Activated CD4-positive, alpha-beta T cell treated with anti-CD3 and anti-CD28 coated beads, Interleukin-2, amount 10 ng/mL, durations not matched to agents 7 days and 5 days (primary cell): ENCODE measurements at places on chromosomes 2 and 18.
A peak's percentile ranks its signal among the peaks of the same experiment; 100 is the strongest.

GRCh38 chr2:208511016-208511415, 104.4 kb downstream of the PTH2R start:
- H3K4me3 ChIP-seq: no peak overlapping the region
- H3K27ac ChIP-seq: no peak overlapping the region
- H3K36me3 ChIP-seq: no peaks in the 10 kb centered on the region

- peaks cover 14% of the 10 kb centered on the region for H3K27me3 ChIP-seq
- no peaks in the 10 kb centered on the region for H3K36me3 ChIP-seq
- DNase-seq: no peak
- H3K27ac ChIP-seq: no peak overlapping the region
These were observed 11.7 kb downstream of the MAPK4 start for GRCh38 chr18:50571606-50572005.

DNA sequence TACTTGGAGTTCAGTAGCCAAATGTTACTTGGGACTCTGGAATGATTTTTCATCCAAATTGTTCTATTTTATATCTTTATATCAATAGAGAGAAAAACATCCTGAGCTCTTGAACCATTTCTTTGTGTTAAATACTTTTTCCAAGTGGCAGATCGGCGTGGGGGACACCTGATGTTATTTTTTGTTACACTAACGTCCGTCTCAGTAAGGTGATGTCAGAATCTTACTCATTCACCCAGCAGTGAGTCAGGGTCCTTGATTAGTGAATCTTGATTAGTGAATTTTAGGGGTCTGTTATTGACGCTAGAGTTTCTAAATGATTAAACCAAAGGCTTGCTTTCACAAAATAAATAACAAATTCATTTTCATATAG, 1.7 kb downstream of the MIB1 start:
- peak overlapping the region; percentile 80 for H3K4me3 ChIP-seq
- H3K4me1 ChIP-seq: peaks cover 59% of the 10 kb centered on the region
- peaks cover 13% of the 10 kb centered on the region for H3K27me3 ChIP-seq

DNA sequence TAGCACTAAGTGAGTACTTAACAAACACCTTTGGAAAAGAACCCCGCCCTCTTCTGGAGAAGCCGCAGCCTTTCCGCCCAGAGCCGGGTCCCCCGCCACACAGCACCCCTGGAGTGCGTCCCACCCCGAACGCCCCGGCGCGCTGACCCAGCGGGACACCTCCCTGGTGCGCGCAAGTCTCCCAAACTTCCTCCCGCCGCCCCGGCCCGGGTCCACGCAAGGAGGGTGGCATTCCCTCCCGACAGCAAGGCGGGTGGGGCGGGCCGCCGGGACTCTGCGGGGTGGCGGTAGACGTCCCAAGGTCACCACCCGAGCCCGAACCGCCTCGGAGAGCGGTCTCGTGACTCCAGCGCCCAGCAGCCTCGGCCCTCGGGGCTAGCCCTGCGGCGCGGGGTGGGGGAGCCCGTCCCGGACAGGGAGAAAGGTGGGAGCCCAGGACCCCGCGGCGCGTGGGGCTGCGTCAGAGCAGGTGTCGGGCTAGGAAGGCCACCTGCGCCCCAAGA, 598 bp downstream of the CCDC93 start:
- peak overlapping the region; percentile 90 for H3K27ac ChIP-seq
- peaks cover 9% of the 10 kb centered on the region for H3K36me3 ChIP-seq
- H3K27me3 ChIP-seq: no peaks in the 10 kb centered on the region
- peak; percentile 36 for DNase-seq

DNA sequence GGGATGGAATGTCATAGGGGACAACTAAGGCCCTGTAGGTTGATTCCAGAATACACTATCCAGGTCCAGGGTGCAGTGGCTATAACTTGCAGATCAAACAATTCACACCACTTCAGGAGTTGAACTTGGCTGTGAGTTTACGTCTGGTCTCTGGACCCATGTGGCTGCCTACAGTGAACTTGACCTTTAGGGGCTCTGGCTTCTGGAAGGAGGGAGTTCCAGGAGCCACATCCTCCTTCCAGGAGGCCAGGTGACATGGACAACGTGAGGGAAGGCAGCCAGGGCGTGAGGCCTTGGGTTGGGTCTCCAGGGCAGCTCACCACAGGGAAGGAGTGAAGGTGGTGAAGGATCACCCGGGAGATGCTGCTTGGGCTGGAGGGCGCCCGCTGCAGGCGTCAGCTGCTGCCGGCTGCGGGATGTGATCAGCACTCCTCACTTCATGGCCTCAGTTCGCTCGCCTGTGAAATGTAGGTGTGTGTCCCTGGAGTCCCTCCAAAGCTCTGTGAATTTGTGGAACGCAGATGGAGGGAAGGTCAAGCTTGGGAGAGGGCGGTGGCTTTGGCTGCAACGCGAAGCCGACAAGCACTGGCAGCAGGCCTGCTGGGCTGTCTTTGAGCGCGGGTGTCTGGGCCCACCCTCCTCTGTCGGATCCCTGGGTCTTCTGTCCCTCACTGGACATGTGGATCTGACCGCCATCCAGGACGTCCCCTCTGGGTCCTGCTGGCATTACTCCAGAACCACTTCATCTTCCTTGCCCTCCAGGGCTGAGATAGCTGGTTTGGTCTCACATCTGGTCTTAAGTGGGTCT, 146.5 kb downstream of the GLI2 start:
- peaks cover 6% of the 10 kb centered on the region for H3K27me3 ChIP-seq
- H3K36me3 ChIP-seq: no peaks in the 10 kb centered on the region
- H3K4me3 ChIP-seq: no peak overlapping the region
- no peak overlapping the region for H3K27ac ChIP-seq
- H3K4me1 ChIP-seq: no peaks in the 10 kb centered on the region

- no peak overlapping the region for H3K4me3 ChIP-seq
- no peaks in the 10 kb centered on the region for H3K27me3 ChIP-seq
- H3K27ac ChIP-seq: no peak overlapping the region
- H3K36me3 ChIP-seq: no peaks in the 10 kb centered on the region
- no peak for DNase-seq
These were observed 283.4 kb upstream of the FBXO11 start for GRCh38 chr2:48189552-48190228.

DNA sequence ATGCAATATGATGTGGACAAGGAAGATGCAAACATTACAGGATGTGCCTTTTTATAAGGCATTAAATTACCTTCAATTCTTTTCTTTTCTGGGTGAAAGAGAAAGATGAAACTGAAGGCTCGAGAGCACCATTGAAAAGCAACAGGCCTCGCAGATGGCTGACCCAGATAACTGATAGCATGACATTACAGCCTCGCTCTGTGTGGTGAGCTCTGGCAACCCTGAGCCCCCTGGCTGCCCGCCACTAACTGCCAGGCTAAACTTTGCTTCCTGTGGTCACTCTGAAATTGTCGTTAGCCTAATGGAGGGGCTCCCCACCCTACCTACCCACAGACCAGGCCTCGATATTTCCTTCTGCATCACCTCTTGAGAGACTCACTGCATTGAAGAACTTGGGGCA, 516.8 kb upstream of the FANCL start:
- peaks cover 3% of the 10 kb centered on the region for H3K27me3 ChIP-seq
- no peak overlapping the region for H3K4me3 ChIP-seq
- no peaks in the 10 kb centered on the region for H3K4me1 ChIP-seq
- H3K27ac ChIP-seq: no peak overlapping the region

DNA sequence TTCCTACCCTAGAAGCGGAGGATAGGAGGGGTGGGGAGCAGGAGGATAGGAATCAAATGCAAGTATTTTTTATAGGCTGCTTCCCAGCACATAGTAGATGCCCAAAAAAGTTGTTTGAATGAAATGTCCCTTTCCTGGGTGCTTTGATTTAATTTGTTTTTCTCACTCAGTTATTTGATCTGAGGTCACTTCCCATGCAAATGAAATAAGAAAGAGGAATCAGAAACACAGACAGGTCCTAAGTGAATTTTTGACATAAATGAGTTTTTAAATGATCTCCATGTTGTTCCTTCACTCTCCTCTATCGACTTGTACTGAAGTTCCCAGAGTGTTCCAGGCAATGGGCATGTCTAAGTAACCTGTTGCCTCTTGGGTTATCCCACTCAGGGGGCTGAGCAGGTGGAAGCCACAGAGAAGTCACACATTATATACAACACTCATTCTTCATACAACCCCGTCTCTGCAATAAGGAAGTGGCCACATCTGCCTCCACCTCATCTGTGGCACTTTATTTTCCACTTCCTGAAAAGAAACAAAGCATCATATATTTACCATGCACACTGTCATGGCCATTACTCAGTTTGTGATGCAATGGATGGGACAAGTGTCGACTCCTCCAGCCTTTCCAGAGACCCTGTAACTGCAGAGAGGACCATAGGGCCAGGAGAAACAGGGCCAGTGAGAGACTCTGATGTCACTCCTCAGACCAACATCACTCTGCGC, 81.9 kb upstream of the ZNF397 start:
- no peak overlapping the region for H3K4me3 ChIP-seq
- H3K27ac ChIP-seq: peak overlapping the region; percentile 89
- H3K36me3 ChIP-seq: peaks cover 1% of the 10 kb centered on the region
- H3K4me1 ChIP-seq: peaks cover 31% of the 10 kb centered on the region

- no peaks in the 10 kb centered on the region for H3K36me3 ChIP-seq
- H3K27ac ChIP-seq: no peak overlapping the region
- peaks cover 14% of the 10 kb centered on the region for H3K4me1 ChIP-seq
- DNase-seq: no peak
- H3K27me3 ChIP-seq: peaks cover 41% of the 10 kb centered on the region
These were observed 4.3 kb downstream of the ATP8B1 start for GRCh38 chr18:57798713-57799373.

DNA sequence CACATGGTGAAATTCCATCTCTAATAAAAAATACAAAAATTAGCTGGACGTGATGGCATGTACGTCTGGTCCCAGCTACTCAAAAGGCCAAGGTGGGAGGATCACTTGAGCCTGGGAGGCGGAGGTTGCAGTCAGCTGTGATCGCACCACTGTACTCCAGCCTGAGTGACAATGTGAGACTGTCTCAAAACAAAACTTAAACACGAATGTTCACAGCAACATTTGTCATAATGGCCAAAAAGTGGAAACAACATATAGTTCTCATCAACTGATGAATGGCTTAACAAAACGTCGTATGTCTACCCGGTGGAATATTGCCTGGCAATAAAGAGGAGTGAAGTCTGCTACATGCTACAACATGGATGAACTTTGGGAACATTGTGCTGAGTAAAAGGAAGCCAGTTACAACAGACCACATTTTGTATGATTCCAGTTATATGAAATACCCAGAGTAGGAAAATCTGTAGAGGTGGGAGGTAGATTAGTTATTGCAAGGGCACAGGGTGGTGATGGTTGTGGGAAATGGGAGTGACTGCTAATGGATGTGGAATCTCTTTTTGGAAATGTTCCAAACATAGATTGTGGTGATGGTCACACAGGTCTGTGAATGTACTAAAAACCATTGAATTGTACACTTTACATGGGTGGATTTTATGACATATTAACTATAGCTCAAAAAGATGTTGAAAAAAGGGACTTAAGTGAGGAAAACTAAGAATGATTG, 478.2 kb downstream of the PTPRM start:
- no peaks in the 10 kb centered on the region for H3K36me3 ChIP-seq
- DNase-seq: no peak
- H3K27ac ChIP-seq: no peak overlapping the region
- H3K27me3 ChIP-seq: no peaks in the 10 kb centered on the region
- H3K4me3 ChIP-seq: no peak overlapping the region
- H3K4me1 ChIP-seq: peaks cover 10% of the 10 kb centered on the region

DNA sequence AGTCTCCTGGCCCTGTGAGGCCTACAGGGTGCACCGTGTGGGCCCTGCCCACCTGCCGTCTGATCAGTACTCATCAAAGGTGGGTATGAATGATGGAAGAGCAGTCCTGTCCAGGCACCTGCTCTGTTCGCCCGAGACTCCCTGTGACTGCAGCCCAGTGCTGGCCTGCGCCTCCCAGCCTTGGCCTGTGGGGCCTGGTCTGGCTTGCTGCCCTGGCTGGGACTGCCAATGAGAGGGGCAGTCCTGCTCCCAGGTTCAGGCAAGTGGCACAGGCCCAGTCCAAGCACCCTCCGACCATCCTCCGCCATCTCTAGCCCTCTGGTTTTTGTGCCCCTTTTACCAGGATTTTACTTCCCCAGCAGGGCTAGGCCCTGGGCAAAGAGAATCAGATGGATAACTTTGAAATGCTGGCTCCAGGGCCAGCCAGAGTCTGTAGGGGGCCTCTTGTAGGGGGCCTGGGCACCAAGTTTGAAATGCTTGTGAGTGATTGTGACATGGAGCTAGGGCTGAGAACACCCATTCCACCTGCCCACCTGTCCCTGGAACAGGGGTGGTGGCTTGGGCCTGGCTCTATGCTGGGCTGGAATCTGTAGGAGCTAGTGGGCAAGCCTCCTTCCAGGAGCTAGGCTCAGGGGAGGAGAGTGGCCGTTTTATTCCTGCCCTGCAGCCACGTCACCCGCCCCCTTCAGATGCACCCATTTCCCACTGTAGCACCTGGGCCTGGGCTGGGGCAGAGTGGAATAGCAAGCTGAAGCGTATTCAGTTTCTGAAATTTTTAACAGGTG, 8.7 kb upstream of the HS6ST1 start:
- H3K4me1 ChIP-seq: peaks cover 7% of the 10 kb centered on the region
- H3K4me3 ChIP-seq: no peak overlapping the region
- H3K36me3 ChIP-seq: peaks cover 7% of the 10 kb centered on the region
- peaks cover 4% of the 10 kb centered on the region for H3K27me3 ChIP-seq
- no peak for DNase-seq

DNA sequence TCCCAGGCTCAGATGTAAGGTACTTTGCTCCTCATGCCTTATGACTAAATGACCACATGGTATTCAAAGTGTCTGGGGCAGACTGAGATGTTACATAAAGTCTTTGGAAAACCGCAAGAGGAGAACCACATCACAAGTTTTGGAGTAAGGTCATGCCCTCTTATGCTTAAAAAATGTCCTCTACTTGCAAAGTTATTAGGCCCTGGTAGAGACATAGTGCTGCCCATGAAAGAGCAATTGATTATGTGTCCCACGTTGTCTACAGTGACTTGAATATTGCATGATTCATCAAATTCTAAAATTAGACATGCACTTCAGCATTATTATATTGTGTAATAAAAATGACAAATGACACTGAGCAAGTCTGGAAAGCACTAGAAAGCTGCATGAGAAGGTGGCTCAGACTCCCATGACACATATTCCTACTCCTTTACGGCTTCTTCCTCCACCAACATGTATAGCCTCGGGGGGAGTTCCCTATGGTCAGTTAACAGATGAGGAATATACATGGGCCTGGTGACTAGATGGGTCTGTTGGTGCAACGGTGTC, 602.6 kb upstream of the VRK2 start:
- H3K4me1 ChIP-seq: no peaks in the 10 kb centered on the region
- no peak overlapping the region for H3K27ac ChIP-seq
- no peak for DNase-seq
